ENCODE measurements at places on chromosomes 2 and 18.

GRCh38 chr2:20451761-20452499 lies 5.1 kb downstream of the RHOB start:
- H3K27me3 ChIP-seq, result peaks cover 32% of the 10 kb centered on the region
- H3K36me3 ChIP-seq, result no peaks in the 10 kb centered on the region
- H3K27ac ChIP-seq, result no peak overlapping the region
- DNase-seq, result no peak

DNA sequence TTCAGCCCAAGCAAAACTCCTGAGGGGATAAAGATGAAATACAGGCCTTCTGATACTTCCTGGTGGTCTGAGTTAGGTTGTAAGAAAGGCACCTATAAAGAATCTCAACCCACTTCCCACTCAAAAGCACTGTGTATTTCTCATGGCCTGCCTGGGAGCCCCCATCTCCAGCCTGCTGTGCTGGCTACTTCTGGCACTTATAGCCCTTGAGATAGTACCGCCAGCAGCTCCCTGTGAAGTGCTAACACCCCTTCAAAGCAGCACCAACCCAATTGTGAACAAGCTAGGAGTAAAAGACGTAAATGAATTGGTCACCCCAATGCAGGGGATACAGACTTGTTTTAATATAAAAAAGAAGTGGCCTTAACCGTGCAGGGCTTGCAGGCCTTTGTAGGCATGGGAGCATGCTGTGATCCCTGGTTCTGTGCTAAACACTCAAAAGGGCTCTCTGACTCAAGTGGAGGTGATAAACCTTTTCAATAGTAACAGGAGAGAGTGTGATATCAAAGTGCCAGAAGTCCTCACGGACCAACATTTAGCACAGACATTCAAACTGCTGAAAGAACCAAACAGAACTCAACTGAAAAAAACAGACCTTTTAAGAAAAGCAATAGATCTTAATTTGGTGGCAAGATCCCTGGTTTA lies 80.8 kb downstream of the RTN4 start:
- DNase-seq, result no peak
- H3K4me1 ChIP-seq, result peaks cover 17% of the 10 kb centered on the region
- peaks cover 11% of the 10 kb centered on the region for H3K36me3 ChIP-seq

DNA sequence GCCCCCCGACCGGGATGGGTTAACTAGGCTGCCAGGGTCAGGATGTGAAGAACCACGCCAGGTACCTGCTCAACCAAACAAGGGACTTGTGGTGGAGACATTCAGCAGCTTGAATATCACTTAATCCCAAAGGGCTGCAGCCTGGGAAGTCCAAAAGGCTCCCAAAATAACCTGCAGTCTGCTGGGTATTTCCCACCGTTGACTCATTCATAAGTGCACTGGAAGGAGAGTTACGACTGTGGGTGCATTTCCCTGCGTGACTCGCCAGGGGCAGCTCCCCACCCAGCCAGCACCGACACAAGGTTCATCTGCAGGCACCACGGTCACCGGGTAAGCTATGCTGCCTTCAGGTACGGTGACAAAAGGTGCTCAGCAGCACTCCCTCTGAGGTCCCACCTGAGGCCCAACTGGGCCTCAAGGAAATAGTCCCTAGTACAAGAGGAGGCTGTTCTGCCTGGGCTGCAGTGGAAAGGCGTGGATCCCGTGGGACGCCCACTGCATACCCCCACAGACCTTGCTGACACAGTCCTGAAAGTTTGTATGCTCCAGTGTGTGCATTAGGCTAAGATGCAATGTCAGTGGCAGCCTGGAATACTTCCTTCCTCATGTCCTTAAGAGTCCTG lies 86.5 kb downstream of the UXS1 start:
- no peaks in the 10 kb centered on the region for H3K27me3 ChIP-seq
- H3K27ac ChIP-seq, result no peak overlapping the region
- H3K36me3 ChIP-seq, result peaks cover 36% of the 10 kb centered on the region

DNA sequence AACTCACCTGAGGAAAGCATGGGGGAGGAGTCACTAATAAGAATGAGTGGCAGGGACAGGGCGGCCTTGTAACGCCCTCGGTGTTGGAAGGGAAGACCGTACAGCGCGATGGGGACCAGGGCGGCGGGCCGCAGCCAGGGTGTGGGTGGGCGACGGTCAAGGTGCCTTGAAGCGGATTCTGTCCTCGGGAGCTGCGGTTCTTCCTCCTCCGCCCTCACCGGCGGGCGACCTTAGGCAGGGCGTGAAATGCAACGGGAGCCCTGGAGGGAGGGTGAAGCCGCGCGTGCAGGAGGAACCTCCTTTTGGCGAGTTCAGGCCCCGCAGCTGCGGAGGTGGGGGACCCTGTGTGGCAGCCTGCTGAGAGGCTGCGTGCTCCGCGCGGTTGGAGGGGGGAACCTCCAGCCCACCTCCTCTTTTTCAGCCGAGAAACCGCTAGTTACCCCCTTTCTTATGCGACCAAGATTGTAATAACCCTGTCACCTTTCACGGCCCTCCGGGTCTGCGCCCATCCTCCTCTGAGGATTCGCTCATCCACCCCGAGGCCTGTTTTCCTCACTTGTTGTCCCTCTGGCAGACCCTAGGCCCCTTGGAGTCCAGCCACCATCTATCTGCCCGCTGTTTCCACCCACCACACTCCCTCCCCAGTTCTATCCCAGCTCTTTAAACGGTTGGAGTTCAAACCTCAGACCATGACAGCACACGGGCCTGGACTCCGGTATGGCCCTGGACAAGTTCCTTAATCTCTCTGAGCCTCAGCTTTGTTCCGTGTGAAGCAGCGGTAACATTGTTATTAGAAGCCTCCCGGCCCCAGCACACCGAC lies 823 bp upstream of the RNU2-63P start:
- peak; percentile 72 for DNase-seq
- peaks cover 6% of the 10 kb centered on the region for H3K36me3 ChIP-seq
- H3K27ac ChIP-seq, result peak overlapping the region; percentile 99
- H3K4me1 ChIP-seq, result peaks cover 28% of the 10 kb centered on the region
- H3K27me3 ChIP-seq, result no peaks in the 10 kb centered on the region

- DNase-seq, result no peak
- H3K36me3 ChIP-seq, result no peaks in the 10 kb centered on the region
- H3K4me1 ChIP-seq, result no peaks in the 10 kb centered on the region
- no peaks in the 10 kb centered on the region for H3K27me3 ChIP-seq
Observed at GRCh38 chr2:129253461-129253812, 726.0 kb upstream of the RAB6C start.

- H3K27ac ChIP-seq, result no peak overlapping the region
- DNase-seq, result no peak
- no peak overlapping the region for H3K4me3 ChIP-seq
- no peaks in the 10 kb centered on the region for H3K27me3 ChIP-seq
- no peaks in the 10 kb centered on the region for H3K36me3 ChIP-seq
- no peaks in the 10 kb centered on the region for H3K4me1 ChIP-seq
Observed at GRCh38 chr2:183371545-183371944, 247.3 kb downstream of the NUP35 start.

- peaks cover 50% of the 10 kb centered on the region for H3K36me3 ChIP-seq
- H3K27me3 ChIP-seq, result peaks cover 13% of the 10 kb centered on the region
- peak; percentile 60 for DNase-seq
- peak overlapping the region; percentile 98 for H3K27ac ChIP-seq
Observed at GRCh38 chr2:225040856-225041206, 1.4 kb downstream of the DOCK10 start.

DNA sequence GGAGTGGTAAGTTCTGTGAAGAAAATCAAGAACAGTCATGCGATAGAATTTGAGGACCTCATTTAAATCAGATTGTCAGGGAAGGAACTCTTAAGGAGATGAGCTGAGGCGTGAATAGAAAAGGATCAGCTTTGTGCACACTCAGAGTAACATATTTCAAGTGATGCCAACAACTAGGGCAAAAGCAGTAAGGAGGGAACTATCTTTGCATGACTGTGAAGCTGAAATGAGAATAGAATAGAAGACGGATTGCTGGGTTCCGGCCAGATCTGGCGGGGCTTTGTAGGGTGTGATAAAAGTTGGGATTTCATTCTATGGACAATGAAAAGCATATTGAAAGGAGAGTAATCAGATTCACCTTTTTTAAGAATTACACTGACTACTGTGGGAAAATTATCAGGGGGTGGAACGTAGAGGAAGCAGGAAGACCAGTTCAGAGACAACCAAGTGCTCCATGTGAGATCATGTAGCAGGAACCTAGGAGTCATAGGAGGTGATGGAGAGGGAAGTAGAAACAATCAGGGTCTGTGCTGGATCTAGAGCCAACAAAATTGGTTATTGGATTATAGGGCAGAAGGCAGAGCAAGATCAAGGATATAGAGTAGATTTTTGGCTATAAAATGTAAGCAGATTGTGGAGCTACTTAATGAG lies 884.3 kb downstream of the DCC start:
- H3K4me1 ChIP-seq, result no peaks in the 10 kb centered on the region
- no peak overlapping the region for H3K4me3 ChIP-seq
- no peak for DNase-seq
- no peaks in the 10 kb centered on the region for H3K36me3 ChIP-seq
- no peak overlapping the region for H3K27ac ChIP-seq

- no peaks in the 10 kb centered on the region for H3K27me3 ChIP-seq
- H3K4me3 ChIP-seq, result peak overlapping the region; percentile 47
- H3K4me1 ChIP-seq, result peaks cover 66% of the 10 kb centered on the region
- peaks cover 2% of the 10 kb centered on the region for H3K36me3 ChIP-seq
Observed at GRCh38 chr2:96157649-96158553, 12.7 kb upstream of the DUSP2 start.

DNA sequence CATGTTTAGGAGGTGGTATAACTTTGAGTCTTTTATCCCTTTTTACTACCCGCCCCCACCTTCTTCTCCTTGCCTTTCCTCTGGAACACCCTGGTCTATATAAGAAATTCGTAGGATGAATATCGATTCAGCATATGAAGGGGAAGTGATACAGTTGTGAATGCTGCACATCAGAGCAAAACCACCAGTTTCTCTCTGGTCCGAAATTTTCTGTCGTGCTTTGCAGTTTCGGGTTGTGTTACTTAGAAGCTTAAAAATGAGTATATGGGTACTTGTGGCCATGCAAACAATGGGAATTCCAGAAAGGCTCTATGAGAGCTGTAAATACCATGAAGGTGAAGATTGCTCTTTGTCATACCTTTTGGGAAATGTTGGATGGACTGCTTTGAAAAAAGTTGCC lies 60.6 kb downstream of the DAW1 start:
- no peak overlapping the region for H3K27ac ChIP-seq
- no peaks in the 10 kb centered on the region for H3K4me1 ChIP-seq
- no peak for DNase-seq
- peaks cover 2% of the 10 kb centered on the region for H3K27me3 ChIP-seq
- no peaks in the 10 kb centered on the region for H3K36me3 ChIP-seq
- no peak overlapping the region for H3K4me3 ChIP-seq

DNA sequence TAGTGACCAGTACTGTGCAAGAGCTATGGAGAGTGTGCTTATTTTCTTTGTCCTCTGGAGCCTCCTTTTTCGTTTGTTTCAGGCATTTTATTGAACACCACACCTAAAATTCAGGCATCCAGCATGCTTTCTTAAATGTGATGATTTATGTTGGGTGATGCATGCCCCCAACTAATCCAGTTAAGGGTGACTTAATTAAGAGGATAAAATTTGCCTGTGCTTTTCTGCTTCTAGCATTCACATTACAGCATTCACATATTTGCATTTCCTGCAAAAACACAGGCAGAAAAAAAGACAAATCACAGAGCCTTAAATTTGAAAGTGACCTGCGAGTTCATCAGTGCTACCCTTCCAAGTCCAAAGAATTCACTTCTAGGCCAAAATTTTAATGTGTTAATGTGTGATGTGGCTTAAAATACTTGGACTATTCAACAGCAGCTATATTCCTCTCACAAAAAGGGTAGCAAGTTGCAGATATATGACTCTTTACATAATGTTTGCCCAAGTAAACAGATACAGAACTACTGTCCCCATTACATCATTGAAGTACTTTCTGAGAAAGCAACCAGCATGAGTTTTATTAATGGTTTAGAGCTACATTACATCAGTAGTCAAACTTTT lies 286.5 kb downstream of the THSD7B start:
- H3K4me1 ChIP-seq, result no peaks in the 10 kb centered on the region
- no peak overlapping the region for H3K27ac ChIP-seq
- H3K36me3 ChIP-seq, result no peaks in the 10 kb centered on the region
- no peak for DNase-seq

DNA sequence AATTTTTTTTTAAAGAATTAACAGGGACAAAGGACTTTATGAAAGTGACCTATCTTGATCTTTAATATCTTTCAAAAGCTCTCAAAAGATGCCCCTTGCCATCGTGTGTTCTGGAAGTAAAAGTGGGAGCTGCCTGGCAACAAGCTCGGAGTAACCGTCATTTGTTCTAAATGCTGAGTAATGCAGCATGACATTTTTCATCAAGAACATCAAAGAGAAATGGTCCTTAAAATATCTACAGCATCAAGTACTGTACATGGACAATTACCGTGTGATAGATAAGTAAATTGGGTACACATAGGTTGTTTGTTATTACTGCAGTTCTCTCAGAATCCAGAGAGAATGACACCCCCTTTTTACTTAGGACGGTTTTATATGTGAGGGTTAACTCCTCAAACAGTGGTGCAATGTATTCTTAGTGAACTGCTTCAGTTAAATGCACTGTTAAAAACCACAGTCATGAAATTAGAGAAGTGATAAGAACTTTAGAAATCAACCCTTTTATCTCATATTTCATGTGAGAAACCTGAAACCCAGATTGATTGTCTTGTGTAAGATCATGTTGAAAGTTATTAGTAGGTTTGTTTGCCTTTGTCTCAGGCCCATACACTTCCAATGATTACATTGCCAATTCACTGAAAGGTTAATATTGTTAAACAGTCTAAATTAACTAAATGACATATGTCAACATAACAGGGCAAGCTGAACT lies 90.6 kb upstream of the HNMT start:
- H3K27ac ChIP-seq, result no peak overlapping the region
- H3K36me3 ChIP-seq, result no peaks in the 10 kb centered on the region
- peaks cover 6% of the 10 kb centered on the region for H3K27me3 ChIP-seq
- H3K4me3 ChIP-seq, result no peak overlapping the region

- H3K36me3 ChIP-seq, result no peaks in the 10 kb centered on the region
- DNase-seq, result no peak
- no peak overlapping the region for H3K27ac ChIP-seq
- no peaks in the 10 kb centered on the region for H3K27me3 ChIP-seq
Observed at GRCh38 chr2:150472511-150472899, 15.0 kb downstream of the RND3 start.

- peaks cover 54% of the 10 kb centered on the region for H3K36me3 ChIP-seq
- no peak overlapping the region for H3K4me3 ChIP-seq
- no peak for DNase-seq
- H3K27me3 ChIP-seq, result no peaks in the 10 kb centered on the region
Observed at GRCh38 chr2:58156780-58157179, 84.3 kb downstream of the FANCL start.

DNA sequence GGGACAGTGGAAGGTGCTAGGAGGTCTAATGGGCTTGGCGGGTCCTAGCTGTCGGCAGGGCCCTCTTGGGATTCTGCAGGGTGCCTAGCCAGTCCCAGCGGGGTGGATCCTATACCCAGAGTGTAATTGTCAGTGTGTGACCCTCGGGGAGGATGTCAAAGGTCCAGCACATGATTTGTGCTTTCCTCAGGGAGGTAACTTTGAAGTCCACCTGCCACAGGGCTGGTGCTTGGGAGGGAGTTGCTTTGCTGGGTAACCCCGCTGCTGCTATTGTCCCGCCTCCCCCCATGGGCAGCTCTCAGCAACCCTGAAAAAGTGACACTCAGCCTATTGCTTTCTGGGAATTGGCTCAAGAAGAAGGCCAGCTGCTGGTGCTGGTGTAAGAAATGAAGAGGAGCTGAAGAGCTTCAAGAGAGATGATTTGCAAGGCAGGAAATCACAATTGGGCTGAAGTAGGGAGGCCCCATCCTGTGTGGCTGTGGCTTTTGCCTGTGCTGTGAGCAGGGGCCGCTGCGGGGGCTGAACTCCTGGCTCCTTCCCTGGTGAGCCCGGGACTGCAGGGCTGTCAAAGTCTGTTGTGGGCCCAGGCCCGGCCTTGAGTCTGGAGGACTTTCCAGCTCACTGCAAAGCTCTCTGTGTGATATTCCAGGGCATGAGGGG lies 36.4 kb downstream of the EMILIN2 start:
- H3K27ac ChIP-seq, result peak overlapping the region; percentile 99
- peak overlapping the region; percentile 62 for H3K4me3 ChIP-seq
- H3K27me3 ChIP-seq, result peaks cover 2% of the 10 kb centered on the region
- H3K4me1 ChIP-seq, result peaks cover 39% of the 10 kb centered on the region

Measured in activated CD8-positive, alpha-beta T cell treated with anti-CD3 and anti-CD28 coated beads, Interleukin-2, amount 10 ng/mL, durations not matched to agents 7 days and 5 days (primary cell).